IPS DF 19.7 (cell line): ENCODE measurements at places on chromosomes 2 and 18.

DNA sequence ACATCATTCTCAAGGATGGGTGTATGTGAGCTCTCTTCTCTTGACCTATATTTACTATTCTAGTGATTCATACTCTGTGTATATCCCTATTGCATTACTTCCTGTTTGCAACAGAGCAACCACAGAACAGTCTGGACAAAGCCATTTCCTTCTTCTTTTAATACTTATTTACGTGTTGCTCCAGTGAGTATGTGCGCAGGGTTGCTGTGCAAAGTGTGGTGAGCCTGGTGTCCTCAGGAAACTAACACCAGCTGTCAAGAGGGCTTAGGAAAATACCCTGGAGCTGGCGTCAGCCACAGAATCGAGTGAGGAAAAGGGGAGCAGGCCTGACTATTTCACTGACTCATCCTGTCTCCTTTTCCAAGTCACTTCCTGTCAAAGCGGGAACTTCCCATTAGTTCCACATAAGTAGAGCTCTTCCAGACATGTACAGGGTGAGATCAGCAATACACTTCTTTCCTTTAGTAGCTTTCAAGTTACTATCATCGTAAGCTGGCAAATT lies 214.1 kb upstream of the COPS8 start:
- DNase-seq, result no peak

- DNase-seq, result no peak
Observed at GRCh38 chr2:75482398-75482797, 78.3 kb downstream of the EVA1A start.

DNA sequence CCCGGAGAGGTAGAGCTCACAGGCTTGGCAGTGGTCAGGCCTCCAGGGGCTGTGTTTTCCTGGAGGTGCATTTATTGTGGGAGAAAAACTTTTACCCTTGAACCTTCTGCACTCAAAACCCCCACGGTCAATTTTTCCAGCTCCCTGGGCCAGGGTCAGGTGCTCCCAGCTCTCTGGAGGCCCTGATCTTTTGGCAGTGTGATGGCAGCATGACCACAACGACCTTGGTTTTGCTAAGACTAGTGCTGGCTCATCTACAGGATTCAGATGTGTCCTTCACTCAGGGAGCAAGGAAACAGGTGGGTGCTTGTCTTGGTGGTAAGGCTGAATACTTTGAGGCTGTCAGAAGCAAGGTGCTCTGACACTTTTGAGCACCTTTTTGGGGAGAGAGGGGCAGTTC lies 92.3 kb downstream of the CCDC93 start:
- no peak for DNase-seq

DNA sequence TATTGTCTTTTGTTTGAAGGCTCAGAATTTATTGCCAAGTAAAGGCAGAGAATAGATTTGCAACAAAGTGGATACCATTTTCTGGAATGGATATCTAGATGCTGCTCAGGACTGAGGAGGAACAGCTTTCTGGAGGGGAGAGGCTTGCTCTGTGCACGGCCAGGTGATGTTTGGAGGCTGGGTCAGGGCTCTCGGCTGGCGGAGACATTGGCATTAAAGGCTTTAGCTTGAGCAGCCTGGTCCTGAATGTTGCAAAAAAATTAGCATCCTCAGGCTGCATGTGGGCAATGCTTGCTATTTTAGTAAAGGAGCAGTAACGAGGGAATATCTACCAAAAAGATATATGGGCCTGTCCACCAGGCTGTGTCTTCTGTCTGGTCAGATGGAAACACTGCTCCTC lies 20.4 kb downstream of the RNF144A start:
- no peak for DNase-seq

DNA sequence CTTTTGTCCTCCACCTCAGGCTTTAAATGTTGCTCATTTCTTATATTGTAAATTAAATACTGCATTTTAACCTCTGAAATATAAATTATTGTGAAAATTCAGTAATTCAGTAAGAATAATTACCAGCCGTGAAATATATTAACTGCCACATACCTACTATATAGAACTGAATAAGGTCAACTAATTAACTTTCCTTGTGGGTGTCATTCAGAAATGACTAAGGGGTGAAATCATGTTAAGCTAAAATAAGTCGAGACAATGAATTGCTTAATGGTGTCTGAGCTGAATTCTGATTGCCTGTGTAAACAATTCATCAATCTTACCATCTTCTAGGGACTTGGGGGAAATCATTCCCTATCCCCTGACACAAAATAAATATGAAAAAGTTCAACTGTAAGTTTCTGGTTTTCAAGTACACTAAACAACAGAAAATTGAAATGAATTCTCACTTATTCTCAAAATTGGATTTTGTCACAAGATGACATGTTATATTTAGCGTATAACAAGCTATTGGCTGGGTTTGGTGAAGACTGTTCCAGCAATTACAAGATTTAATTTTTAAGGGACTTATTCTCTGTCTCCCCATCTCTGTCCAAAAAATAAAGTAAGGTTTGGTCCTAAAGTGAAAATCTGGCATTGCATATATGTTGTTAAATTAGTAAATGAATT lies 255.1 kb downstream of the METTL4 start:
- DNase-seq, result no peak

DNA sequence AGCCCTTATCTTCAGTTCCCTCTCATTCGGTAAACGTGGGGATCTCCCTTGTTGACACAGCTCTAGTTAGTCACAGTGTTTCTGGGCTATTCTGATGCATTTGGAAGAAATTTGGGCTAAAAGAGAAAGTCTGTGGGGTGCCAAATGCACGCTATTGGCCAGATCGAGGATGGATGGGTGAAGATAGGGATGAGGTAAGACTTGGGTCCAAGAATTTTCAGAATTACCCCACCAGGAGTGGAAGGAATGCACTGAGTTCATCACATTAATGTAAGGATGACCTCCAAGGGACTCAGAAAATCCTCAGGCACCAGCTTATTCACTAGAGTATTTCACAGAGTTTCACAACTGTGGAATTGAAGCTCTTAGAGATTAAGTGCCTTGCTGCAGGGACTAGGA lies 49.3 kb downstream of the NRP2 start:
- no peak for DNase-seq

DNA sequence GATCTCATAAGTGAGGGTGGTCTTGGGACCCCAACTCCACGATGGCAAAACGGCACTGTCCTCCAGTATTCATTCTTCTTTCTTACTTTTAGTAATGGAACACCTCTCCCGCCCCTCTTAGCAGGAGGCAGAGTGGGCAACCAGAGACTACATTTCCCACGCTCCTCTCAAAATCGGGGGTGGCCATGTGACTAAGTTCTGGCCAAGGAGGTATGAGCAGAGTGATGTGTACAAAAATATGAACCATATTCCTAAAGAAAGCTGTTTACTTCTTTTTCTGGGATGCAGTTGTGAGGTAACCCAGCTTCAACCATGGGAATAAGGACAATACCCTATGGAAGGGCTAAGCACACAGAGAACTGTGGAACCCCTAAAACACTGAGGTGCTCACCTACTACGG lies 12.8 kb downstream of the REV1 start:
- DNase-seq, result no peak

DNA sequence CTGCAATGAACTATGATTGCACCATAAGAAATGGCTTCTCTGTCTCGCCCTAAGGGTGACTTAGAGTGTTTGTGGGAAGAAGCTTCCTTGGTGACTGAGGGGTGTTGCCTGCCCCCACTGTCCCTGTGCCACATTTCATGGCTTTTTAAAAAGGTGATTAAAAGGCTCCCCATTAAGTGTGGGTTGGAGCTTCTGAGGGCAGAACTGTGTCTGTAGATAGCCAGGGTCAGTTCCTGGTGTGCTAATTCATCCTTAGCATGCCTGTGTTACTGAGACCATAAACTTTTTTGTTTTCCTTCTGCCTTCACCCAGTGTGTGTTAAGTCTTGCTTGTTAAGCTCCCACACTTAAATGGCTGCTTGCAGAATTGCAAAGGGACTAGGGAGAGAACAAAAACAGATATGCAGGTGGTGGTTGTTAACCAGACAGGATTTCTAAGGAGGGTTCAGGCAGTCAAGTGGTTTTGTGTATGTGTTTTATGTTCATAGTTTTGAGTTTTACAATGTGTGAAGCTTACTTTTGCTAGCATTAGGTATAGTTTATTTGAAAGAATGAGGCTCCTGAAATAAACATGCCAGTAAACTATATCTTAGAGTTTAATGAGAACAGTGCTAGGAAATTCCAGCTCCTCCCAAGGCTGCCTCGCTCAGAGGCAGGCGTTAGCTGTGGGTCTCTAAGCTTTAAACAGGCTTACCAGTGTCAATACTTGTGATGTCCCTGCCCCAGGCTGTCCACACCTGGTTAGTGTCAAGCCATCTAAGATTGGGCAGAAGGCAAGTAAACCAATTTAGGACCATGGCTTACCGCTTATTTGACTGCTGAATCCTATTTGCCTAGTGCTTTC lies 14.5 kb downstream of the CERS6 start:
- DNase-seq, result no peak
